Thoracic aorta (tissue), 2 donors: ENCODE measurements at places on chromosomes 5 and 9. TPM values are rescaled to one million over a fixed set of nuclear protein-coding genes. Genes with fewer than 3 reads are reported as not detected.
A peak's percentile ranks its signal among the peaks of the same experiment; 100 is the strongest.

Gene ROR2
- total RNA-seq = 0.68 TPM

Gene GFI1B
- total RNA-seq = not detected

Gene RANBP6
- 8.4 TPM for total RNA-seq

Gene RBM18
- 7.3 TPM for total RNA-seq

Gene C8G
- not detected for total RNA-seq

GRCh38 chr5:106818552-106818951, 852.2 kb downstream of the EFNA5 start:
- no peak for DNase-seq

- no peak for DNase-seq
Measured at GRCh38 chr5:43156388-43156787, 35.6 kb upstream of the NIM1K start.

- no peak for DNase-seq
Measured at GRCh38 chr5:141521244-141521781, 32.4 kb downstream of the PCDHGC5 start.

- DNase-seq = no peak
Measured at GRCh38 chr9:87642330-87643106, 83.4 kb upstream of the CTSL start.

DNA sequence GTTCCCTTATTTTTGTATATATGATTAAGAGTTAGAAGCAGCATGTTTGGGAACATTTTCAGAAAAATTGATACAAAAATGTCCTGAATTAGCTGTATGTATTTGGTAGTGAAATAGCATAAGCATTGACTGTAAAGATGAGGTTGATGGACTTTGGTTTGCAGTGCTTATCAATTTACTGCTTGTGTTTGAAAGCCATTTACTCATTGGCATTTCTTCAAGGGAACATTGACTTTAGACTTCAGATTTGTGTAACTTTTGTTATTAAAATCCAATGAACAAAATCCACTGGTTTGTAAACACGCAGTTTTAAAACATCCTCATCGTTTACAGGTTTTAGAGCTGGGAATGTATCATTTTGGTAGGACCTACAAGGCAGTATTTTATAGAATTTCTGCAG, 61.3 kb downstream of the KDM4C start:
- DNase-seq = no peak

DNA sequence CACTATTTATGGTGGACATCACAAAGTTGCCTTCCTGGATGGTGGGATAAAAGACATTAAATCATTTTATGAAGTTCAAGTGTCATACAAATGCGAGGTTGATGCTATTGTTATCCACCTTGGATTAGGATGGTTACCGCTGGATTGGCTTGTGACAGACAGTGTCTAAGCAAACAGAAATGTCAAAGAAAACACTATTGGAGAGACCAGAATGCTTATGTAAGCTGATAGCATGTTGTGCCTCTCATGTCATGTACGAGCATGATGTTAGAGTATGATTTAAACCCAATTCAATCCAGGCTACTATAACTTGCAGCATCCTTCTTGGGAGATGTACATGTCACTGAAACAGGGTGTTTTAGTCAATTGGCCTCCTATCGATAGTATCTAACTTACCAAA, 178.8 kb upstream of the C9orf72 start:
- DNase-seq = no peak

- DNase-seq = no peak
Measured at GRCh38 chr5:153403470-153403869, 87.0 kb upstream of the GRIA1 start.

DNA sequence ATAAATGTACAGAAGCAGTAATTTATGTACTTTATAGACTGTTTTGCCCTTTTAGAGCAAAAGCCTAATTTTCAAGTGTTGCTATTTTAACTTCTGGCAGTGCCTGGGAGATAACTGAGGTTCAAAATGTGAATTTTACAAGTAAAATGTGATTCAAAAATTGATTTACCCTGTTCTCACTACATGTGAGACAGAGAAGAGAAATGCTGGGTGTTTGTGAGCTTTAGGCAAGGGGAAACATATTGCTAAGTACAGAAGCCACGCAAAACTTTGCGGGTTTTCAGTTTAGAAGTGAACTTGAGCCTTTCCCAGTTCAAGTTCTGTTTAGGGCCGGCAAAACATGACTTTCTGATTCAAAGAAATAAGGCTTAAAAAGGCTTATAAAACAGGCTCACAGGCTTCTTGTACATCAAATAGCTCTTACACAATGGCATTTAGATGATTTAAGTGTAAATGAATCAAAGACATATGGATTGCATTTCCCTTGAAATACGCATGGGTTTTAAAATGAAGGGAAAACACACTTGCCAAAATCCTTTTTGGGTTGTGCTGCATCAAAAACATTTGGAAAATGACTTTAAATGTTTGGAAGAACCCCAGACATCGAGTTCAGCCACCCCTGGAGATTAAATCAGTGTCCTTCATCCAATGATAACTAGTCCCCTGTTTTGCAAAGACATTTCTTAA, 370.8 kb upstream of the MEF2C start:
- DNase-seq = no peak

- no peak for DNase-seq
Measured at GRCh38 chr5:169609716-169610115, 26.1 kb downstream of the SPDL1 start.

- peak; percentile 80 for DNase-seq
Measured at GRCh38 chr5:91311697-91312501, 71.2 kb downstream of the ARRDC3 start.

DNA sequence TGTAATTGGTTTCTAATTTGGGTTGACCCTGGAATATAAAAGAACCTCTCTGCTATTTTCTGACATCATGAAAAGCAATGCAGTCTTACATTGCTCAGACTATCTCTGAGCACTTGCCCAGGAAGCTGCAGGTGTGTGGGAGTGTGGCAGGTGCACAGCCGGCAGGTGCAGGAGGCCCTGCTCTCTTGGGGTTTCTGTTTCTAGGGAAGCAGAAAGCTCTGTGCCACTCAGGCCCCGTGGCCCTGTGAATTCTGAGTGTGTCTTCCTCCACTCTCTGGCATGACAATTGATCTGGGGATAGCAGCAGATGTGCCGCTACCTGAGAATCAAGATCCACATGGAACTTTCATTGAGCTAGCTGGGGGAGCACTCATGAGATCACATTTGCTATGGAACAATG, 45.7 kb upstream of the IRX2 start:
- no peak for DNase-seq

- DNase-seq = no peak
Measured at GRCh38 chr5:73966451-73966850, 340.5 kb downstream of the ARHGEF28 start.

DNA sequence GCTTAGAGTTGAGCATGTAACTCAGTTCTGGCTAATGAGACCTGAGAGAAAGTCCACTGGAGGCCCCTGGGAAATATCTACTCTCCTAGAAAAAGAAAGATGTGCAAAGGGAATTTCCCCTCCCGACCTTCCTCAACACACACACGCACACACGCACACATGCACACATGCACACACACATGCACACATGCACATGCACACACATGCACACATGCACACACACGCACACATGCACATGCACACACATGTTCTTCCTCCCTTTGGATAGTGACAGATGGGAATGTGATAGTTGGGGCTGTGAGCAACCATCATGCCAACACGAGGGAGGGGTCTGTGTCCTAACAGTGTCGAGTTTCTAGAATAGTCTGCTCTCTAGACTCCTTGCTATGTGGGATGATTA, 148.2 kb upstream of the EGFLAM start:
- no peak for DNase-seq

- no peak for DNase-seq
Measured at GRCh38 chr5:107121793-107122519, 548.8 kb downstream of the EFNA5 start.
